ENCODE measurements at places on chromosomes 4 and X.

DNA sequence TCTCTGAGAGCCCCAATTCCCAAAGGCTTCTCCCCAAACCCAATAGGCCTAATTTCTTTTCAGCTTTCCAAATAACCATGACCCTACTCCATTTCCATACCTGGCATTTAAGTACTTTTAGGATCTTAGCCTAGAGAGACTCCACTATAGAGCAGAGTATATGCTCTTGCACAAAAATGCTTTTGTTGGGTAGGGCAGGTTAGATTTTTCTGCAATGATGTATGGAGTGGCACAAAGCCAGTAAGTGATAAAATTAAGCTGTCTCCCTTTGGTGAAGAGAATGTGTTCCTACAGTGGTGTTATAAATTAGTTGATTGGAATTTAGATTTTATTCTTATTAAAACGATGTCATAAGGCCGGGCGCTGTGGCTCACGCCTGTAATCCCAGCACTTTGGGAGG is 124.9 kb downstream of the INPP4B start:
- DNase-seq, result no peak

DNA sequence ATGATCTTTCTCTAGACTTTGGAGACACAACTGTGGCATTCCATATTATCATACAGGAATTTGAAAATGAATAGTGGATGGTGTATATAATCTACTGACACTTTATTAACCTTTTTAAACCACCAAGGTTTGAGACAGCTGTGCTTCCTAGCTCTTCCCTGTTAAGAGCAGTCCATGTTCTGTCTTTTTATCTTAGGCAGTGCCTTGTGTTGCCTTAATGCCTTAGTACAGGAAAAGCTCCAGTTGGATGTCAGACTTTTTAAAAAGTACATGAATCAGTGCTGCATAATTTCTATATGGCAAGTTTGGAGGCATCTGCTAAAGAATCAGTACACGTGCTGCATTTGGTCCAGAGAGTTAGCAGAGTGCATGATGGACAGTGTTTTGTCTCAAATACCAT is 45.1 kb downstream of the OCRL start:
- no peak for DNase-seq

DNA sequence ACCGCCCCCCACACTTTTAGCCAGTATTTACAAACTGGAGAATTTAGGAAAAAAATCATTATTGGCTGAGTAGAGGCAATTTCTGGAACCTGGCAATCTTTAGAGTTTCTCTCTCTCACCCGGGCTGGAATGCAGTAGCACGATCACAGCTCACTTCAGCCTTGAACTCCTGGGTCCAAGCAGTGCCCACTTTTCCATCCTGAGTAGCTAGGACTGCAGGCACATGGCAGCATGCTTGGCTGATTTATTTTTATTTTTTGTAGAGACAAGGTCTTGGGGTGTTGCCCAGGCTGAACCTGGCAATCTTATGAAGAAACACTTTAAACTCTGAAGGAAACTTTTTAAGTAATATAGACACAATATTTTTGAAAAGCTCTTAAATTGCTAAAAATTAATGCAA is 120.1 kb downstream of the AFF1 start:
- DNase-seq, result no peak

DNA sequence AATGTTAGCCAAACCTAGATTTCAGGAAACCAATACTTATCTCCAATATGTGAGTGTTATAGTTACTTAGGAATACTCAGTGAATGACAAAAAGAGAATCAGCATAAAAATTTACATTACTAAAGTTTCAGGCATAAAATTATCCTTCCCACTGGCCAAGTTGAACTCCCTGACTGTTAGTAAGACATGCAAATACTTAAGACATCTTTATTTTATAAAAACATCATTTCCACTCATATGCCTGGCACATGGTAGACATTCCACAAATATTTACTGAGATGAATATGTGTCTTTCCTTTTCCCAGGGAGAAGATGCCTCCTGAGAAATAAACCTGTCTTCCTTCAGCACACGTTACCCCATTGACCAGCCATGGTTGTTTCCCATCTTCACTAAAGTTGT is 7.3 kb downstream of the VEGFD start:
- DNase-seq, result no peak

- DNase-seq, result no peak
Measured at GRCh38 chr4:182831376-182831775, 85.8 kb downstream of the DCTD start.

GRCh38 chr4:79865201-79865597 is 207.8 kb downstream of the ANTXR2 start:
- DNase-seq, result no peak

- no peak for DNase-seq
Measured at GRCh38 chr4:152699313-152699712, 19.5 kb upstream of the TMEM154 start.

- DNase-seq, result no peak
Measured at GRCh38 chrX:26352891-26353430, 137.0 kb downstream of the MAGEB5 start.

DNA sequence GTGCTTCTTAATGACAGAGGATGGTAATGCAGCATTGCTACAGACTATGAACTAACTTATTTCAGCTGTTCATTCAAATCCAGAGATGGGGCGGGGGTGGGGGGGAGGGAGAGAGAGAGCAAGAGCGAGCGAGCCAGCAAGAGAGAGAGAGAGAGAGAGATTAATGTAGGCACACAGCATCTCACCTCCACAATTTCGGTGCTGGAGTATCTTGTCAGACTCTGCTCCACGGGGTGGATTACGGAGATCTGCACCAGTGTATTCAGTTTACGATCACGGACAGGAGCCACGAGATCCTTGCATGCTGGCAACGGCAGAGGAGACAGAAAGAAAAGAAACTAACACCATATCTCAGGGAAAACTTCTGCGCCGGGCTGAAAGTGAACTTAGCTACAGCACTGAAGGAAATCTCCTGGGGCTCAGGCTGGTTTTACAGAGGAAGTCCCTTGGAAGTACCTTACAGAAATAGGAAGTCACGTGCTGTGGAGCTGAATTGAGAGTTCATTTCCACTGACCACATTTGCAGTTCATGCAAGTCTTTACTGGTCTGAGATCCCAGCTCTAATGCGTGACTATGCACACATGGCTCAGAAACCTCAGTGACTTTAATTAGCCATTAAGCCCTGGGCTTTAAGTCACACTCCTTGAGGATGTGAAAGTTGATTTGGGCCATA is 440.9 kb downstream of the INPP4B start:
- peak; percentile 65 for DNase-seq

DNA sequence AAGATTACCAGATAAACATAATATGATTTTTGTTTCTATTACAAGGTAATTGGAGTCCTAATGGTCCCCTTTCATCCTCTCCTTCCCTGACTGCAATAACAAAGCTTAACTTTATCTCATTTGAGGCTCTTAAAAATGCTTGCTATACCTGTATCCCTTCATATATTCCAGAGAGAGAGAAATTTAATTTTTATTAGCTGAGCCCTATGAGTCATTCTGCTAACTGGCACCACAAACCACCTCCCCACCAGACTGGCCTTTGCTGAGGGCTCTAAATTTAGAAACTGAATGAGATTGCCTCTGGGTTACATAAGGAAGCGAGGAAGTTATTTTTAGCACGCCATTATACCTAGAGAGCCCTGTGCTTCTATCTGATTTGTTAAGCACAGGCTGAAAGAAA is 27.4 kb downstream of the CBLL2 start:
- no peak for DNase-seq

GRCh38 chr4:165359506-165359905 is 19.3 kb upstream of the CPE start:
- DNase-seq, result no peak

DNA sequence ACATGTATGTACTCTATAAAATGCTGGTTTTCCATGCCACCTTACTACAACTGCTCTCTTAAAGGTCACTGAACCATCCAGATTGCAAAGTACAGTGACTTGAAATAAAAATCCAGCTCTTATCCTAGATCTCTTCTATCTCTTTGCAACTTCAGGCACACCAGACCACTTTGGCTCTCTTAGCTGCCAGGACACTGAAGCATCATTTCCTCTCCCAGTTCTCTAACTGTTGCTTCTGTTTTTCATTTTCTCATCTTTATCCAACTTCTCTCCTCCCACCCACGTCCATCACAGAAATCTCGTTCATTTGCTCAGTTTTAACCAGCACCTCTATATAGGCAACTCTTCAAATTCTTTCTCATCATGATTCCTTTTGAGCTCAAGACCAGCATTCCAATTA is 74.3 kb downstream of the METTL14 start:
- no peak for DNase-seq

DNA sequence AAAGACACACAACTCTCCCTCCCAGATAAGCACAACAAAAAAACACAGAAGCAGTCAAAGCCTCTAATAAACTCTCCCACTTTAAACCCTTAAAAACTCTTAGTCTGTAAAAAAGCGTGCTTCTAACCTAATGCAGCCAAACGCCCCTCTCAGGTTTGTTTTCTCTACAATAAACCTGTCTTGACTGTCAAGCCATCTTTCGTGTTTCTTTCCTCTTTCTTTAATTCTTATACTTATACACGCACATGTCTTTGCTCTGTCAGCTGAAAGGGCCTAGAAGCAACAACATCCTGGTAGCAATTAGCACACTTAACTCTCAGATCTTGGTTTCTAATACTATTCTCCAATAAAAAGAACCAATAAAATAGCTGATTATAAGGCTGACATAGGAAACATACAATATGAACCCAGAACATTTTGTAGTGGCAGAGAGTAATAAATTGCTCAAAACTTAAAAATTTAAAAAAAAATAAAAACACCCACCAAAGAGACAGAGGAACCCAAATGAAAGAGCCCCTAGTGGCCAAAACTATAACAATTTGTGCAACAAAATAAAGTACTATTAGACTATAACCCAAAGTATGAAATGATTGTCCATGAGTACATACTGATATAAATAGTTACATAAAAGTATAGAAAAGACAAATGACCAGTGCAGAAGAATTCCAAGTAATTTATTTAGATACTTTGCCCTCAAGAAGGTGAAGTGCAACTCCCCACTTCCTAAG is 440.4 kb upstream of the ADGRL3 start:
- DNase-seq, result no peak

GRCh38 chr4:37051111-37051510 is 193.4 kb upstream of the NWD2 start:
- DNase-seq, result no peak

DNA sequence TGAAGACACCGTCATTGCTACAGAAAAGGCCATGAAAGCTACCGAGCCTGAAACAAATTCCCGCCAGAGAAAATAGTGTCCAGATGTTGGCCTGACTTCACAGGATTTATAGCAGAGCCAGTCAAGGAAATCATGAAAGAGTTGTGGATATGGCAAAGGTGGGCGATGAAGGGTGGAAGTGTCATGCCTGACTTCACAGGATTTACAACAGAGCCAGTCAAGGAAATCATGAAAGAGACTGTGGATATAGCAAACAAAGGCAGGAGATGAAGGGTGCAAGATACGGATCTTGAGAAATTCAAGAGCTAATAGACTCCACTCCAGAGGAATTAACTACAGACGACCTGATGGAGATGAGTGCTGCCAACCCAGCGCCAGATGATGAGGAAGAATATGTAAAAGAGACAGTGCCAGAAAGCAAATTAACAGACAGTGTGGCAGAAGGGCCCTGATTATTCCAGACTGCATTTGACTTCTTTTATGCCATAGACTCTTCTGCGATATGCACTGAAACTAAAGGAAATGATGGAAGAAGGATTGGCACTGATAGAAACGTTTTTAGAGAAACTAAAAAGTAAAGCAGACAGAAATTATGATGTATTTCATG is 17.2 kb downstream of the TRMT44 start:
- DNase-seq, result no peak

DNA sequence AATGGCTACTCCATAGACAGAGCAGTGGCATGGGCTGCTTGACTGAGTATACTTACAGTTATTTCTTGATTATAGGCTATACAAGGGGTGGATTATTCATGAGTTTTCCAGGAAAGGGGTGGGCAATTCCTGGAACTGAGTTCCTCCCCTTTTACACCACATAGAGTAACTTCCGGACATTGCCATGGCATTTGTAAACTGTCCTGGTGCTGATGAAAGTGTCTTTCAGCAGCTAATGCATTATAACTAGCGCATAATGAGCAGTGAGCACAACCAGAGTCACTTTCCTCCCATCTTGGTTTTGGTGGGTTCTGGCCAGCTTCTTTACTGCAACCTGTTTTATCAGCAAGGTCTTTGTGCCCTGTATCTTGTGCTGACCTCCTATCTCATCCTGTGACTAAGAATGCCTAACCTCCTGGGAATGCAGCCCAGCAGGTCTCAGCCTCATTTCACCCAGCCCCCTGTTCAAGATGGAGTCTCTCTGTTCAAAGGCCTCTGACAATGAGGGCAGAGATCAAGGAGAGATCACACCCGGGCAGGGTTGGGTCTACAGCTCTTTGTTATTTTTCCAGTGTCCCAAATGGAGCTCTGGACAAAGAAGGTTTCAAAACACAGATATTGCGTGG is 468.4 kb upstream of the PRKX start:
- DNase-seq, result no peak

DNA sequence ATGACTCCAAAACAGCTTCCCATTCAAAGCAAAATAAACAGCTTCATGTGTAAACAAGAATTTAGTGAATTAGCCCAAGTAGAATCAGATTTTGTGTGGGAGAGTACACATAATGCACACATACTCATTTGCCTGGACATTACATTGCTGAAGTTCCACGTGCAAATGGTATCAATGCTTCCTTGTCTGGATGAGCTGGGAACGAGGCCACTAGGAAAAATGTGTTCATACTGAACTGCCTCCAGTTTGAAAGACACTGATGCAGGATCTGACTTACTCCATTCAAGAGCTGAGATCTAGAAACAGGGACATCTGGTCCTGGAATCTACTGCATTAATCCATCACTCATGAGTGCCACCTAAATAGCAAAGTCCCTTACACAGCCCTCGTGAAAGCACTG is 228.0 kb downstream of the APBB2 start:
- DNase-seq, result no peak

- no peak for DNase-seq
Measured at GRCh38 chr4:75673959-75674328, 733 bp upstream of the G3BP2 start.

DNA sequence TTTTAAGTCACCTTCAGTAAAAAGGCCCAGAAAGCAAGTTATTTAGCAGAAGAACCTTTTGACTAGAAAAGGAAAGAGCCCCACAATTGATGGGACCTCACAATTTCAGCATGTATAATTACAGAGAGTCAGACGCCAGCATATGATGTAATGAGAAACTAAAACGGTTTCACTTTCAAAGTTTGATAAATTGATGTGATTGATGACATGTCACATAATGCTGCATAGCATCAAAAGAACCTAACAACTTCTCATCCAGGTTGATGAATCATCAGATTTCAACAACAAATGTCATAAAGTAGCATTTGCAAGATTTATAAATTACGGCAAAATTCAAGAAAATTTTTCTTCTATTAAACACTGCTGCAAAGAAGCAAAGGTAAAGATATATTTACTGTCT is 3.9 kb upstream of the GAR1 start:
- DNase-seq, result no peak

DNA sequence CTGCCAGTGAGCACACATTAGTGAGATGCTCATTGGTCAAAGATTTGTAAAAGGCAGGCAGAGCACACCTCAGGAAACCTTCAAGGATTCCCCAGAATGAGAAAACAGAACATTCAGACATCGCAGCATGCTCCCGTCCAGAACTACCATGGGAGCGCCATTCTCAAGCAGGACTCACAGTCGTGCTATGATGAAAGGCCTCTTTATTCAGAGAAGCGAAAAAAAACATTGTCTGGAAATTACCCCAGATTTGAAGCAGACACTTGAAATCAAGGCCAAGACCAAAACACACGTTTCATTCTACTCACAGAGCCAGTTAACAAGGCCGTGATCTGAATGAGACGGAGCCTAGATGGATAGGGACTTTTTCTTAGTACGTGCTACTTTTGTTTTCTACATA is 961.8 kb upstream of the TENM3 start:
- no peak for DNase-seq

GRCh38 chr4:77496457-77496856 is 109.2 kb upstream of the CXCL13 start:
- DNase-seq, result no peak
